ENCODE measurements at places on chromosomes 13 and 19.
A peak's percentile ranks its signal among the peaks of the same experiment; 100 is the strongest.

DNA sequence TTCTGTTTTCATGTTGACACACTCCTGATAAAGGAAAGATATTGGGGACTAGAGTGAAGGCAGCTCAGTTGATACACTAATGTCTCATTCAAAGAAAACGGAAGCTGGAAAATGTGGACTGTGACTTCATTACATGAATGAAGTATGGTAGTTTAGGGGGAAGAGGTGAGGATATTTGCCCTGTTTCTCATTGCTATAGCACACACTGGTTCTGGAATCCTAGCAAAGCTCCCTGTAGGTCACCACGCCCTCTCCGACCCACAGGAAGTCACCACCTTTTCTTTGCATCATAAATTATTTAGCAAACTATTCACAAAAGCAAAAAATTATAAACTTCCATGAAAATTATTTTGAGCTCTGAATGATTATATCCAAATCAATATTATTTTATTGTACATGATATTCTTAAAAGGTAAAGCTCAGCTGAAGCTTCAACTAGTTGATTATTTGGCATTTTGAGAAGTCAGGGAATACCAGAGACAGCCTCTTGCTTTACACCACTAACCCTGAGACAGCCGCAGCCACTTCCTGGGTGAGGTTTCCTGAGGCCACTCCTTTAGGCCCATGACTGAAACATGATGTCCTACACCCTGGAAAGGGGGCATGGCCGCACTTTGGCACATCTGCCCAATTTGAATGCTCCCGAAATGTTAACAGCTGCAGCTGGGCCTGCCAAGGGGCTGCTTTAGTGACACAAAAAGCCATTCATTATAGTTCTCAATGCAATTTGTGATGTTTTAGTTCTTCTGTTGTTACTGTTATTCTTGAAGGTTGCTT is 50.0 kb upstream of the WDFY2 start:
- no peak for DNase-seq

GRCh38 chr19:41156207-41156606 is 36.8 kb upstream of the CYP2S1 start:
- DNase-seq, result no peak

- no peak for DNase-seq
Observed at GRCh38 chr13:55999709-56000108, 1141.0 kb upstream of the PRR20A start.

GRCh38 chr19:19782783-19783182 is 38.8 kb downstream of the ZNF506 start:
- no peak for DNase-seq

GRCh38 chr19:55366790-55367189 is 3.5 kb downstream of the IL11 start:
- DNase-seq, result no peak

DNA sequence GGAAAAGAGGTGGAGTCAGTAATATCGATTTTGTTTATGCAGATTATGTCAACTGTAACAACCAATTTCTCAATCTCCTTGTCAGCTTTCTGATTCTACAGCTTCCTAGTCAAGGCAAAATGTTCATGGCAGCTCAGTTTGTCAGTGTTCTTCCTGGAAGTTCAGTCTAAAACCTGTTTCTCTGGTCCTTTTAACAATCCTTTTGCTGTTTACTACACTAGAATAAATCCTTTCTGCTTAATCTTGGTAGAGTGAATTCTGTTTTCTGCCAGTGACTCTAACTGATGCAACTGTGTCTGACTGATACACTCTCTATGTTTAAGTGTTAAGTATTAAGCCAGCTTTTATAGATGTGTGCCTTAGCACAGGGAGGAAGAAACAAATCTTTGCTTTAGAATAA is 516.9 kb upstream of the KLF12 start:
- no peak for DNase-seq

- DNase-seq, result no peak
Observed at GRCh38 chr19:18562086-18562485, 4.4 kb downstream of the KXD1 start.

GRCh38 chr19:11704626-11705025 is 34.1 kb downstream of the ZNF823 start:
- DNase-seq, result no peak

GRCh38 chr13:23898101-23898500 is 799 bp upstream of the C1QTNF9B start:
- DNase-seq, result no peak

GRCh38 chr19:30966486-30966885 is 382.8 kb downstream of the TSHZ3 start:
- DNase-seq, result no peak

DNA sequence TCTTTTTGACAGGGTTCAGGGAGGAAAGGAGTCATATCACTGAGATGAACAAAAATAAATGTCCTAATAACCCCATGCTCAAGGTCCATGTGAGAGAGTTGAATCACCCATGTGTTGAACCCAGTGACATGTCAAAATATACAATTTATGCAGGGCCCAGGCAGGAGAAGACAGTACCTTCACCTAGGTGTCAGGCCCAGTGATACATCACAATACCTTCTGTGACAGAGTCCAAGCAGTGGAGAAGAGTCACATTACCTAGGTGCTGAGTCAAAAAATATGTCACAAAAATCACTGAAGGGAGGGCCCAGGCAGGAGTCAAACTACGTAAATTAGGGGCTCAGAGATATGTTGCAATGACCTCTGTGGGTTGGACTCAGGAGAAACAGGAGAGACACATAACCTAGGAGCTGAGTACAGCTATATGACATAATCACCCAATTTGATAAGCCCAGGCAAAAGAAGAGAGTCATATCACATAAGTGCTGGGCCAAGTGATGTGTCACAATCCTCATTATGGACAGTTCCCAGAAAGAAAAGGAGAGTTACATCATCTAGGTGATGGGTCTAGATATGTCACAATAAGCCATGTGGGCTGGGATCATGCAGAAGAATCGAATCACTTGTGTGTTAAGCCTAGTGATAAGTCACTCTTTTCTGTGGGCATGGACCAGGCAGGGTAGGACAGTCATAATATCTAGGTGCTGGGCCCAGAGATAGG is 13.8 kb upstream of the ZNF724 start:
- DNase-seq, result no peak

DNA sequence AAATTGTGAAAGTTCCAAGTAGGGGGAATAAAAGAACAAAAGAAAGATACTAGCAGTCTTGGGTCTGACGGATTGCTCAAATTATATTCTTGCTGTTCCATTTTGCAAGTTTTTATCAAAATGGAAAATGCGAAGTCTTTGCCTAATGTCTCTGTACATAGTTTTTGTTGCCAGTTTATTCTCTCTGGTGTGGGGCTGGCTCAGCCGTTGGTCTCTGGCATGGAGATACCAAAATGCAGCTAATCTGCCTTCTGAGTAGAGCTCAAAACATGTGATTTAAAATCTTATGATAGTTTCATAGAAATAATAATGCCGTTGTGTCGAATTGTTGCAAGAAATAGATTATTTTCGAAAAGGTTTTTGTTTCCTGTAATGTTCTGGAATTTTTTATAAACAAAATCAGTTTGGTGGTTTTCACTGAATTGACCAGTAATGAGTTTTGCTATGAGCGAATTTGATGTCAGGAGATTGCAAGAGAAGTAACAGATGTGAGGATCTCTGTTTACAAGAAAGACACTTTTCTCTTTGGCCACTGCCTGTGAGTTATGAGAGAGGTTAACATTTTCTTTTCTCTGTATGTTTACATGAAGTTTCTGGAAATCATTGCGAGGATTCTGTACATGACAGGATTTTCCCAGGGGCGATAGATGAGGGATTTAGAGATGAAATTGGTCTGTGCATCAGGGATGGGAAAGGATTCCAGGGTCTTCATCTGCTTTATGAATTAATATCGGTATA is 147.0 kb downstream of the DCT start:
- no peak for DNase-seq

- no peak for DNase-seq
Observed at GRCh38 chr13:108996430-108996829, 367.0 kb downstream of the MYO16 start.

DNA sequence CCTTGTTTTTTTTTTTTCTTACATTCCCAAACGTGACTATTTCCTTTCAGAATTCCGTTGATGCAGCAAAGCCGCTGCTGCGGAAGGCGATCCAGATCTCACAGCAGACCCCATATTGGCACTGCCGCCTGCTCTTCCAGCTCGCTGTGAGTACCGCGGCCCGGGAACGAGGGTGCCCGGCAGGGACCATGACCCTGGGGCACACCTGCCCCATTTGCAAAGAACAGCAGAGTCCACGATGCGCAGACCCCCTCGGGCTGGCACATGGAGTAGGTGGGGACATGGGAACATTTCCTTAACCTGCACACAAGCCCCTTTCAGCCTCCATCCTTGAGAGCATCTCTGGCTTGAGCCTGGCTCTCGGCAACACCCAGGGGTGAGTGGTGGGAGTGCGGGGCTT is 16.5 kb downstream of the MAU2 start:
- DNase-seq, result no peak

- DNase-seq, result peak; percentile 7
Observed at GRCh38 chr13:45143346-45143751, 23.0 kb downstream of the GTF2F2 start.

GRCh38 chr19:47406711-47407416 is 12.5 kb downstream of the MEIS3 start:
- no peak for DNase-seq

DNA sequence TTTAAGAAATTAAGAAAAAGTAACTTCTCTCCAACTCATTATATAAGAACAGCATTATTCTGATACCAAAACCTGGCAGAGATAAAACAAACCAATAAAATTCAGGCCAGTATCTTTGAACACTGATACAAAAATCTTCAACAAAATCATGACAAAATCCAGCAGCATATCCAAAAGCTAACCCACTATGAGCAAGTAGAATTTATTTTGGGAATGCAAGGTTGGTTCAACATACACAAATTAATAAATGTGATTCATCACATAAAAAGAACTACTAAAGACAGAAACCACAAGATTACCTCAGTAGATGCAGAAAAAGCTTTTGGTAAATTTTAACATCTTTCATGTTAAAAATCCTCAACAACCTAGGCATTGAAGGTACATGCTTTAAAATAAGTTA is 12.3 kb downstream of the ZNF91 start:
- DNase-seq, result no peak

GRCh38 chr19:4582980-4583842 is 23.7 kb upstream of the SEMA6B start:
- DNase-seq, result no peak

DNA sequence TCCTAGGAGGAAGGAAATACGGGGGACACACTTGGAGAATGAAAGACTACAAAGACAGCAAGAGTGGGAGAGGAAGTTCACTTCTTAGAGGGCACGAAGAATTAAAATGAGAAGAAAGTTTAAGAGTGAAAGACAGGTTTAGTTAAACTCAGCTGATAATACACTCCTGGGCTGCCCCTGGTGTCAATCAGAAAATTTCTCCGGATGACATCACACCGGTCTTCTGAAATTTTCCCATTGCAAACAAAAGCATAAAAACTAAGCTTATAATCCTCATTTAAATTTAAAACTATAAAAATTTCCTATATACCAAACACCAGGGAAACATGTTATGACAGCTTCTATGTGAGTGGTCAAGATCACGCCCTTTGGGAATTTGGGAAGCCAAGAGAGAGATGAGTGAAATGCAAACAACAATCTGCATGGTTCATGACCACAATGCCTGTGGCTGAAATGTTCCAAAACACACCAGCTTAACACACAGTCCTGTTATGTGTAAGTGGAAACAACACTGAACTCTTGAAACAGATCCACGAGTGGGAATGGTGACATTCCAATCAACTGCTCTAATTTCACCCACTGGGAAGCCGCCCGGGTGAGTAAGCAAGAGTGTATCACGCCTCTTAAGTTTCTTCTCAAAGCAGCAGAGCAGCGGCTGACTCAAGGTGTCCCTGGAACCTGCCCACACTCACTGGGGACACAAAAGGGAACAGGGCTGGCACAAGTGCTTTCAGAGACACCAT is 49.0 kb downstream of the BRD4 start:
- DNase-seq, result peak; percentile 22

DNA sequence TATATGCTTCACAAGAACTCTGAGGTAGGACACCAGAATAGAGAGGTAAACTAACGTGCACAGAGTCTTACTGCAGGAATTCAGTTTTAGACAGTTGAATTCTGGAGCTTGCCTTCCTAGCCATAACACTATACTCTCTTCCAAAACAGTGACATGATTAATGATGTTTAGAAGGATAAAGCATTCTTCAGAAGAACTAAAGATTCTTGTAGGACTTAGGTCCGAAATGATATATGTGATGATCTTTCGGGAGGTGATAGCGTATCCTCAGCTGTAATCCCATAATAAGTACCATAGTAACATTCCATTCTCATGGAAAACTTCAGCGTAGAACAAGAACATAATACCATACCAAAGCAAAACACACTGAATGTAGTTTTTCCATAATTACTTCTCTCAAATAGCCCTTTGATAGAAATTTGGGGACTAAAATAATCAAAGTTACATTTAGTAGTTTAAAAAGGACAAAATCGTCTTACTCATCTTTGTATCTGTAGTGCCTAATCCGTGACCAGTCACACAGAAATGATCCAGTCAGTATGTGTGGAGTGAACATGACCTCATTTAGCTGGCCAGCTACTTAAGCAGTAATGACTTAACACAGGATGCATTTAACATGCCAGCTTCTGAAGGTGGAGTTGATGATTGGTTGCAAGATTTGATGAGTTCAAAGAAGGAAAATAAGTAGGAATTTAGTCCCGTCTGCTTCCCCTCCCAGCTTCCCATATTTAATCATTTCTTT is 38.4 kb downstream of the PIBF1 start:
- no peak for DNase-seq

DNA sequence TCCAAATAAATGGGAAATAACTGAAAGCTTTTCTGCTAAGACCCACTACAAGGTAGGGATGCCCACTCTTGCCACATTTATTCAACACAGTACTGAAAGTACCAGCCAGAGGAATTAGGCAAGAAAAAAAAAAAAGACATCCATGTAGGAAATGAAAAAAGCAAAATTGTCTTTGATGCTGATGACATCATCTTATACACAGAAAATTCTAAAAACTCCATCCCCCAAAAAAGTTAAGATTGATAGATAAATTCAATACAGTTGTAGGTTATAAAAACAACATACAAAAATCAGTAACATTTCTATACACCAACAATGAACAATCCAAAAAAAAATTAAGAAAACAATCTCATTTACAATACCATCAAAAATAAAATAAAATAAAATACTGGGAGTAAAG is 330.4 kb downstream of the RBM26 start:
- DNase-seq, result no peak

- DNase-seq, result no peak
Observed at GRCh38 chr13:105642511-105642958, 892.9 kb downstream of the EFNB2 start.

GRCh38 chr19:45097776-45098520 is 5.0 kb downstream of the PPP1R37 start:
- no peak for DNase-seq

GRCh38 chr13:108326309-108326708 is 56.8 kb downstream of the TNFSF13B start:
- DNase-seq, result no peak

- DNase-seq, result no peak
Observed at GRCh38 chr19:4823577-4823976, 7.9 kb downstream of the TICAM1 start.

GRCh38 chr13:113832205-113832604 is 31.7 kb downstream of the GAS6 start:
- no peak for DNase-seq

- DNase-seq, result peak; percentile 90
Observed at GRCh38 chr19:47729468-47729798, 15.9 kb upstream of the NOP53 start.

GRCh38 chr13:20782116-20782708 is 8.5 kb upstream of the EEF1AKMT1 start:
- DNase-seq, result no peak

GRCh38 chr19:6412447-6413091 is 12.0 kb downstream of the KHSRP start:
- no peak for DNase-seq
